NCI-H524 (cell line): ENCODE measurements at places on chromosomes 1 and 21.

- DNase-seq = no peak
Measured at GRCh38 chr1:15262003-15262377, 15.0 kb downstream of the FHAD1 start.

GRCh38 chr1:84298684-84299535 is 2.6 kb upstream of the SAMD13 start:
- peak; percentile 32 for DNase-seq

DNA sequence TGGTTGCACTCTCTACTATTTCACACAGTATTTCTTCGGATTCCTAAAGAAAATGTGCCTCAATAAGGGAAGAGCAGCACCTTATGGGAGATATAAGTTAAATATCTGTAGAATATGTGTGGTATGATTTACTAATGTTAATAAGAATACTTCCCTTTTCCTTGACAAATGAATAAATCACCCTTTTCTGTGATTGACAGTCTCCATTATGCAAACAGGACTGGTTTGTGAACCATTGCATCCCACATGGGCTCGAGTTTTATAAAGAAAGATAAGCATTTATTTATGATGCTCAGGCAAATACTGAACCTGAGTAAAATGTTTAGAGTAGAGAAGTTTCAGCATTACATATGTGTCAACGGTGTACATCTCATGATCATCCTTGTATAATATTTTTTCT is 587.7 kb upstream of the BRINP3 start:
- DNase-seq = no peak

DNA sequence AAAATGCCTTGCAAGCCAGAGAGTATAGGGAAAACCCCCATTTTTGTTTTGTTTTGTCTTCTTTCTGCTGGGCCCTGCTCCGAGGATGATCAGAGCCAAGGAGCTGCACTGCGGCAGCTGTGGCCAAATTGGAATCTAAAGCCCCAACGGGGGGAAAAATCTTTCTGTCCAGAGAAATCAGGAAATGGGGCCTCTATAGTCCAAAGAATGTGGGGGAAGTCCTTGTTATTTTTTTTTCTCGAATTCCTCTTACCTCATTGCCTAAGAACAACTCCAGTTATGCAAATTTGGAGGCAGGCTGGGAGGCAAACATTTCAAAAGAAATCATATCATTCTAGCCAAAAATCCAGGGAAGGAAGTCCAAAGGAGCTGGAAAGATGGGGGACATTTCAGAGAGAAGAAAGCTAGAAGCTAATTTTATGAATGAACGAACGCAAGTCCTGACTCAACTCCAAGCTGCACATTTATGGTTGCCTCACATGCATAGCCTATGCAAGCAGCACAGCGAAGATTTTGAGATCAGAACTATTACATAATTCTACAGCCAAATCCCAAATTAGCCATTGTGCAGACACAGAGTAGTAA is 263.2 kb downstream of the KCTD3 start:
- DNase-seq = no peak

- no peak for DNase-seq
Measured at GRCh38 chr21:8990326-8991087, 1530.9 kb upstream of the TPTE start.

DNA sequence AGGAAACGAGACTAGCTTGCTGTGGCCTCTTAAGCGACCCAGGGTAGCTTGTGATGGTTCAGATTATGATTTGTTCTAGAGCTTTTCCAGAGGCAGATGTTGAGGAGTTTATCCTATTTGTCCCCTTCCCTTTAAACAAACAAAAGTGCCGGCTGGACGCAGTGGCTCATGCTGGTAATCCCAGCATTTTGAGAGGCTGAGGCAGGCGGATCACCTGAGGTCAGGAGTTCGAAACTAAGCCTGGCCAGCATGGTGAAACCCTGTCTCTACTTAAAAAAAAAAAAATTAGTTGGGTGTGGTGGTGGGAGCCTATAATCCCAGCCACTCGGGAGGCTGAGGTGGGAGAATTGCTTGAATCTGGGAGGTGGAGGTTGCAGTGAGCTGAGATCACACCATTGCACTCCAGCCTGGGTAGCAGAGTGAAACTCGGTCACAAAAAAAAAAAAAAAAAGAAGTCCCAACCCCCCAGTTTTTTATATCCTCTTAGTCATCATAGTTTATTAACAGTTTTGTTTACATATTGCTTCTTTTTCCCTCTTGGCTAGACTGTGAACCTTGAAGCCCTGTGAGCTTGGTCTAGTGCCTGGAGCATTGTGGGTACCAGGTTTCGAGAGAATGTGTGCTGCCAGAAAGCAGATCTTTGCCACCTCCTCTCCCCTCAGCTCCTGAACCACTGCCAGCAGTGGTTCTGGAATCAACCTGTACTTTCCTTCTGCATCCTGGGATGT is 29.8 kb downstream of the MAPKAPK2 start:
- DNase-seq = no peak
